ENCODE measurements at places on chromosomes 3 and 15.

DNA sequence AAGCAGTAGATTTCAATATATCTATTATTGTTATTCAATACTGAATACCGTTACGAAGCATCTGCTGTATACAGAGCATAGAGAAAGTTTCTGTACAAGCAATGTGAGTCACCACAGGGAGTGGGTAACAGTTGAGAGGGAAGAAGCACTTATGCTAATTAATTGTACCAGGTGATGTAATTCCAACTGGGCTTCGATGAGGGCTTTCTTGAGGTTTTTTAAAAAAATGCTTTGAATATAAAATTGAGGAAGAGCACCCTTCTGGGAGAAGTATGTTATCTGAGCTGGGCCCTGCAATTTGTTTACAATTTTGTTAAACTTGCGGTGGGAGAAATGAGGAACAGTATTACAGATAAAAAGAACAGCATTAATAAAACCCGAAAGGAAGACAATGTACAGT lies 197.9 kb downstream of the TPRG1 start:
- no peak for DNase-seq

DNA sequence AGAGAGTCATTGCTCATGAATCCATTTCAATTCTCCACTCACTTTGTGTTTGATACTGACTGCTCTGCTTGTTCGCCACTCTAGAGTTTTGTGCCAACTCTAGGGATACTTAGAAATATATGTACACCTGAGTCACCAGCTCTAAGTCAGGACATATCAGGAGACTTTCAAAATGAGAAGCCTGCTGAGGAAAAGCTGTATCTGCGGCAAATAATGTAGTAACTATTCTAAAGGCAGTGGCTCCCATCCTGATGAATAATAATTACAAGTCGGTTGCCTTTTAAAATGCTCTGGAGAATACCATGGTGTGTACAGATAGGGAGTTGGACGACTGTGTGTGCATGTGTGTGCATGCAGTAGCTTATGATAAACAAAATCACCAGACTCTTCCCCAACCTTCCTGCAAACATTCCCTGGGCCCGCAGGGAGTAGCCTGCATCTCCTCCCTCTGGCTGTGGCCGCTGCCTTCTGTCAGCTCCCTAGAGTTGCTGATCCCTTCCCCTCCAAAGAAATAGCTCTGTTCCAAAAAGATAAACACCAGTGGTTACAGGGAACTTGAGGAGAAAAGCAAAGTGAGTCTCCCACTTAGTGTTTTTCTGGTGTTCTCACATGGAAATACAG lies 346.3 kb upstream of the UMPS start:
- DNase-seq = no peak

DNA sequence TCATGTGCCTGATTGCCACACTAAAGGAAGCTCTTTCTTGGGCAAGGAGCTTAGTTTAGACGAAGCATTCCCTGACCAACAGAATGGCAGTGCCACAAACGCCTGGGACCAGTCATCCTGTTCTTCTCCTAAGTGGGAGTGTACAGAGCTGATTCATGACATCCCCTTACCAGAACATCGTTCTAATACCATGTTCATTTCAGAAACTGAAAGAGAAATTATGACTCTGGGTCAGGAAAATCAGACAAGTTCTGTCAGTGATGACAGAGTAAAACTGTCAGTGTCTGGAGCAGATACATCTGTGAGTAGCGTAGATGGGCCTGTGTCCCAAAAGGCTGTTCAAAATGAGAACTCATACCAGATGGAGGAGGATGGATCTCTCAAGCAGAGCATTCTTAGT lies 18.4 kb downstream of the SENP5 start:
- no peak for DNase-seq

- DNase-seq = no peak
Observed at GRCh38 chr3:24240306-24240705, 254.3 kb downstream of the THRB start.

GRCh38 chr3:157956850-157957249 lies 149.4 kb downstream of the SHOX2 start:
- DNase-seq = no peak

DNA sequence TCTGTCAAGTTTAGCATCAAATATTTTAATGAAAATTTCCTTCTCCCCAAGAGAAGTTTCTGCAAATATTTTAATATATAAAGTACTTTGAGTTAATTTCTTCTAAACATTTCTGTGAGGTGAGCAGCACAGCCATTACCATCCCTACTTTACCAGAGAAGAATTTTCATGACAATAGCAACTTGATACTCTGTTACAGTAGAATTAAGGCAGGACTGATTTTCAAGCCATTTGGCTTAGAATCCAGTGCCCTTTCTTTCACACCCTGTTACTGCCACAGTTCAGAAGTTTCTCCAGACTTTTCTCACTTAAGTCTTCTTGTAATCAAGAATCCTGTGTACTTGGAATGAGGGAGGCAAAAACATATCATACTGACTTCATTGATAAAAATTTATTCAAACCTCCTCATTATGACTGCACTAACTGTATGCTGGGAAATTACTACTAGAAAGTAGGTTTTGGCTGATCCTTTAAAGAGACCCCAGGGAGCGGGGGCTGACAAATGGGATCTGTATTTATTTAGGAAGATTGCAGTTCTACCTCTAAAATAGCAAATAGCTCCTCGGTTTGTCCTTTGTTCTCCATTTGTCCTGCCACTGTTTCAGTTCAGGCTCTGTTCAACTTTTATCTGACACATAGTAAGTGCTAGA lies 557.0 kb upstream of the SGO1 start:
- no peak for DNase-seq

- peak; percentile 27 for DNase-seq
Observed at GRCh38 chr3:63228677-63229076, 49.4 kb upstream of the SYNPR start.

DNA sequence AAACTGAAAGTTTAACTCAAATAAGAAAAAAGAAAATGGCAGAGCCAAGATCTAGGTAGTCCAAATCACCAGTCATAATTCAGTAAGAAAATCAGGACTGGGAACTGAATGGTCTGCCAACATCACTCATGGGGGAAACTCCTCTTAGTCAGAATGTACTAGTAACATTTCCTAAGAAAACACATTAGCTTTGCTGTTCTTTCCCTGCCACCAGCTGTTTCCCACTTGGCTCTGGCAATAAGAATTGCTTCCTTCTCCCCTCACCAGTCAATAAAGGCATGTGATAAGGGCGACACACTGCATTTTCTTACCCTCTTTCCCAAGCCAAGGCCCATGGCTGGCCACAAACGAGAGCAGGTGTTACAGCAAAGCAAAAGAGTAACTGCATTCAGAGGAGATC lies 46.1 kb downstream of the PIK3R4 start:
- peak; percentile 18 for DNase-seq

DNA sequence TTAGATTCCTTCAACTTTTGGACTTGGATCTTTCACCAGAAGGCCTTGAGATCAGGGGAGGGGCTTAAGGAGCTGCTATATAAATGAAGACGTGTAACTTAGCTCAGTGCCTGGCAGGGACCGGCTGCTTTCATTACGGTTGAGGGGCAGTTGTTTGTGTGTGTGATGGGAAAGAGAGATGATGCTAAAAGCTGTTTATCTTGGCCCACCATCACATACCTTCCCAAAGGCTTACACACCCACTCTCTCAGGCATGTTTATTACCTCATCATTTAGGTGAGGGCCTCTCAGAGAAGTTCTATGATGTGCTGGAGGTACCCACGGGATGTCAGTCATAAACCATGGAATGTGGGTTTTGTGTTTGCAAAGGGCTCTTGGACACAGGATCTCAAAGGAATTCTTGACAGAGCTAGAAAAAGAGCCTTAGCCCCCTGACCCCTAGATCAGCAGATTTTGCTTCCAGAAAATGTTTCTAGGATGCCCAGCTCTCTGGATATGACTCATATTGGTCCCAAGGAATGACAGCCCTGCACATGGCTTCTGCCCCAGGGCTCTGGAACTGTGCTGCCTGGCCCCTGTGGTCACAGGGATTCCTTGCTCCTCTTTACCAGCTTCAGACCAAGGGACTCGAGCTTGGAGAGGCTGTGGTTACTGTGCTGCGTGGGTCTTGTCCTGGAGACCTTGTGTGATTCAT lies 15.9 kb upstream of the SMAD3 start:
- DNase-seq = no peak

- no peak for DNase-seq
Observed at GRCh38 chr3:46860017-46860809, 3.0 kb downstream of the MYL3 start.

GRCh38 chr3:143812481-143812880 lies 35.8 kb downstream of the SLC9A9 start:
- DNase-seq = no peak

- no peak for DNase-seq
Observed at GRCh38 chr3:171113716-171114115, 87.2 kb upstream of the SLC2A2 start.
